ENCODE measurements at places on chromosomes 2 and 18. TPM values are rescaled to one million over a fixed set of nuclear protein-coding genes. Genes with fewer than 3 reads are reported as not detected.

The ACVR1C gene
- 0.64 TPM for total RNA-seq

The ACMSD gene
- total RNA-seq = not detected

The GCA gene
- 22.1 TPM for total RNA-seq

The SLC8A1 gene
- 14.4 TPM for total RNA-seq

The SNED1 gene
- 14.9 TPM for total RNA-seq
